ENCODE measurements at places on chromosomes 1 and 21.
A peak's percentile ranks its signal among the peaks of the same experiment; 100 is the strongest.

DNA sequence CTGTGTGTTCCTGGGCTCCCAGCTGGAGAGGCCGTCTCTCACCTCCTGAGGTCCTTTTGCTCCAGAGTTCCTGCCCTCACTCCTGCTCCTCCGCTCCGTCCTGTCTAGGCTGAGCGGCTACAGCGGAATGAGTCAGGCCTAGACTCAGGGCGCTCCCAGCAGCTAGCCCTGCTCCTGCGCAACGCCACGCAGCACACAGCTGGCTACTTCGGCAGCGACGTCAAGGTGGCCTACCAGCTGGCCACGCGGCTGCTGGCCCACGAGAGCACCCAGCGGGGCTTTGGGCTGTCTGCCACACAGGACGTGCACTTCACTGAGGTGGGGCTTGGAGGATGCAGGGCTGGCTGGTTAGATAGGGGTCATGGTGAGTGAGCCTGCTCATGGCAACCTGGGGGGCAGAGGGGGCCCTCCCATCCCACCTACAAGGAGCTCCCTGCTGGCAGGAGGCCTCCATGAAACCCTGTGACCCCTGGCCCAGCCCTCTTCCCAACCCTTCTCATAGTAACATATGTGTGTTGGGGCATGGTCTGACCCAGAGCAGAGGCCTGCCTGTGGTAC, 15.1 kb downstream of the PSRC1 start:
- no peak for DNase-seq

DNA sequence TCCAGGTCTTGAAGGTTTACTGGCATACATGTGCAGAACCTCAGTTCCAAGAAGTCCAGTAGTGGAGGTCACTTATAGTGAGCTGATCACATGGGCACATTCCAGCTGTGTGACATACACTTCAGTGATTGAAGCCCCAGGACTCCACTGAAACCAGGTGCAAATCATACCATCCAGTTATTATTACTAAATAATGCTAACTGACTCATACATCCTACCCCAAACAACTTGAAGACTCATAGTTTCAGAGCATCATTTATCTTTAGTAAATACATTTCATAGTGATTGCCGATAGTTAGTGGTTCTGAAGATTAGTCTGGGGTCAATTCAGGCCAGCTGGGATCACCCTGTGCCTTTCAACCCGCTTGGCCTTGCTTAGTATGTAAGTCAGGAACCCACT, 137.9 kb upstream of the UBE2U start:
- no peak for DNase-seq

DNA sequence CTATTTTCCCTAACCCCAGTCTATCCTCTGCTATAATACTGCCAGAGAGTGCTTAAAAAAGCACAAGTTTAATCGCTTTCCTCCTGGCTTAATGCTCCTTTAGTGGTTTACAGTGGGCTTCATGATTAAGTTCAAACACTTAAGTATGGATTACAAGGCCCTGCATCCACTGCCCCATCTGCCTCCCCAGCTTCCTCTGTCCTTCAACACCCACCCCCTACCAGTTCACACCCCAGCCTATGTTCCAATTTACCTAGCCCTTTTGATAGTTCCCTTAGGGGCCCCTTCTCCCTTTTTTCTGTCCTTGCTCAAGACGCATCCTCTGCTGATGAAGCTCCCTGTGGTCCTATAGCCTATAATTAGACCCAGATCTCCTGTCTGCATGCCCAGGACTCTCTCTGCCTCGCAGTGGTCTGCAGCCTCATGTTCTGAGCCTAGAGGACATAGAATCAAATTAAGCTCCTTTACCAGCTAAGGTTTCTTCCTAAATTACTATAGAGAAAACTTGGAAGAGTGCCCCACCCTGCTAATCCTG, 212.5 kb downstream of the FGGY start:
- DNase-seq = no peak

- no peak for DNase-seq
Observed at GRCh38 chr21:35025206-35026152, 23.6 kb downstream of the RUNX1 start.

GRCh38 chr1:86380257-86380861, 15.8 kb downstream of the ODF2L start:
- peak; percentile 75 for DNase-seq

GRCh38 chr1:6794164-6794563, 8.9 kb downstream of the CAMTA1 start:
- DNase-seq = peak; percentile 50

GRCh38 chr1:37629008-37629407, 5.7 kb downstream of the RSPO1 start:
- no peak for DNase-seq

DNA sequence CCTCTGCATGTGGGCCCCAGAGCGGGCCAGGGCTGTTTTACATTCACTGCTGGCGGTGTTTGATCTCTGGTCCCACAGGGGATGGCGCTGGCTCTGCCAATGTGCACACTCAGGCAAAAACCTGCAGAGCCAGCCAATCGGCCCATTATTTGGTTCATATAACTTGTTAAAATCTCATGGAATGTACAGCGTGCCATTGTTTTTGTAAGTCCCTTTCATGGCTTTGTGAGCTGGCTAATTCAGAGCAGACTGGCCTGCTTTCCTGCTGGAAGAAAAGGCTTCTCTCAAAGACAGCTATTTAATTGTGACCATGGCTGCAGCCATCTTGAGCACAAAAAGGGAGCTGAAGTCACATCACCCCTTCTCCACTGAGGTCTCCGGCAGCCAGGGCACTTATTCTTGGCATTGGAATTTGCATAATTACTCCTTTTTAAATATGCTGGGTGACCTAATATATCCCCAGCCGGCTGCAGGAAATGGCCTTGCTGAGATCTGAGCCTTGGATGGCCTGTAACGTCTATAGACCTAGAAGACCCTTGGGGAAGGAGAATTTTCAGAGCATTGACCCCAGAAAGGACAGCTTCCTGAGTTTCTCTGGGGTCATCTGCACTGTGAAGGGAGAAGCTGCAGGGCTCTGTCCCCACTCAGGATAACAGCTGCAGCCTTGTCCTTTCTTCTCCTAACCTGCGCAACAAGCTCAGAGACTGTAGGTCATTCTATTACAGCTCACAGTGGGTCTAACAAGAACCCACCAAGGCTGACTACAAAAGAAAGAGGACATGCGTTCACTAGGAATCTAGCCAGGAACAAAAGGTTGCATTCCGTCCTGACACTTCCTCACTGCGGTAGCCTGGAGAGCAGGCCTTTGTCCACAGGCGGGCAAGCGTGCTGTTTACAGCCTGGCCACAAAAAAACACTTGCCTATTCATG, 45.8 kb downstream of the BCAR3 start:
- DNase-seq = peak; percentile 45

- DNase-seq = no peak
Observed at GRCh38 chr1:68147534-68148171, 84.7 kb downstream of the WLS start.

- no peak for DNase-seq
Observed at GRCh38 chr1:184753117-184753516, 1.5 kb downstream of the EDEM3 start.

All from fibroblast of gingiva (primary cell).